Panc1 (cell line): ENCODE measurements at places on chromosomes 1 and 21. TPM values are rescaled to one million over a fixed set of nuclear protein-coding genes. Genes with fewer than 3 reads are reported as not detected.

DNA sequence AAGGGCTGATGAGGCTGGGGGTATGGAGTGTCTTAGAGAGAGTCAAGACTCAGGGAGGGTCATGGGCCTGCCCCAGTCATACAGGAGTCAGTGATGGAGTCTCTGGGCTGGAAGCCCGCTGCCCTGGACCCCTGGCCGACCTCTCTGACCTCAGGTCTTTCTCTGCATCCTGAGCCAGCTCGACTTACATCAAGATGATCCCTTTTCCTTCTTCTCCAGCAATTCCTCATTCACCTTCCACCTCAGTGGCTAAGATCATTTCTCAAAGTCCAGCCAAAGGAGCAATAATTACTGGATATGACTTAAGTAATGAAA, 308.6 kb downstream of the MATN1 start:
- H3K4me1 ChIP-seq, result no peaks in the 10 kb centered on the region
- no peak overlapping the region for H3K4me3 ChIP-seq
- H3K27ac ChIP-seq, result no peak overlapping the region

DNA sequence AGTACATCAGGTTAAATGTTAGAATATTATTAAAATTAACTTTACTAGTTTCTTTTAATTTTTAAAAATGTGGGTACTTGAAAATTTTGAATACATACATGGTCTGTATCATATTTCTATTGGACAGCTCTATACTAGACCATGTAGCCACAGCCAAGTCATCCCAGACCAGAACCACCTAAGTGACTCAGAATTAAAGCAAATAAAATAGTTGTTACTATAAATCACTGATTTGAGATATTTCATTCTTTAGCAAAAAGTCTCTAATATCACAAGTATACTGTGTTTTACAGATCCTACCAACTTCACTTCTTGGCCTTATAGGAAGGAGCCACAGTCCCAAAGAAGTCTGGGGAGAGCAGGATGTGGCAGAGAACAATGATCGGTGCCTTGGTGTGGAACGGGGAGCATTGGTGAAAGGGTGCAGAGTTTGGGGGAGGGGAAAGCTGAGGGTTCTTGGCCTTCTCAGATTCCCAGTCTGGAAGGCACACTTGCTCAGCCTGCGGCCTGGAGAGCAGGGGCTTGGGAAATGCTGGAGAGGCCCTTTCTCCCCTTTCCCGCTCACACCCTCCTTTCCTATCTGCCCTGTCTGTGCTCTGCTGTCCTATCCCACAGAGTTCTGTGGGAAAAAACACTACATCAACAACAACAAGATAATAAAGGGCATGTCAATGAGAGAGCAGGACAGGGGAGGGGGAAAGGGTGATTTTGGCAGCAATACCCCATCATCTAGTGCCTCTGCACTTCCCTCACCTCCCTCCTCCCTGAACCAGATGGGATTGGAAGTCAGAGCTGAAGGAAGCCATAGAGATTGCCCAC, 122.1 kb downstream of the NGF start:
- no peaks in the 10 kb centered on the region for H3K27me3 ChIP-seq
- H3K27ac ChIP-seq, result no peak overlapping the region
- no peak for DNase-seq
- H3K4me1 ChIP-seq, result no peaks in the 10 kb centered on the region

DNA sequence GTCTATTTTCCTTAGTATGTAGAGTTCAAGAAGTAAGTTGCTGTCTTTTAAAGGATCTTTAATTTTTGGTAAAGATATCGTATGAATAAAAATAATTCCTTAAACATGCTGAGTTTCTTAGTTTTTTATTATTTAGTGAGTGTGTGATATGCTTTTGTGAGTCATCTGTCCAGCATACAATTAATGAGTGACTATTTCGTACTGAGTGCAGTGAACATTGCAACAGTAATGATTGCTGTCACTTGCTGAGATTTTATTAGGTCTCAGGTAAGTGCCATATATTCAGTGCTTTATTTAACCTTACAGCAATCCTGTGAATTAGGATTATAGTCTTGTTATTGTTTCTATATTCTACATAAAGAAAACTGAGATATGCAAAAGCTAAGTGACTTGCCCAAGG, 22.6 kb downstream of the MIGA1 start:
- no peaks in the 10 kb centered on the region for H3K4me1 ChIP-seq
- DNase-seq, result no peak
- H3K27me3 ChIP-seq, result no peaks in the 10 kb centered on the region

DNA sequence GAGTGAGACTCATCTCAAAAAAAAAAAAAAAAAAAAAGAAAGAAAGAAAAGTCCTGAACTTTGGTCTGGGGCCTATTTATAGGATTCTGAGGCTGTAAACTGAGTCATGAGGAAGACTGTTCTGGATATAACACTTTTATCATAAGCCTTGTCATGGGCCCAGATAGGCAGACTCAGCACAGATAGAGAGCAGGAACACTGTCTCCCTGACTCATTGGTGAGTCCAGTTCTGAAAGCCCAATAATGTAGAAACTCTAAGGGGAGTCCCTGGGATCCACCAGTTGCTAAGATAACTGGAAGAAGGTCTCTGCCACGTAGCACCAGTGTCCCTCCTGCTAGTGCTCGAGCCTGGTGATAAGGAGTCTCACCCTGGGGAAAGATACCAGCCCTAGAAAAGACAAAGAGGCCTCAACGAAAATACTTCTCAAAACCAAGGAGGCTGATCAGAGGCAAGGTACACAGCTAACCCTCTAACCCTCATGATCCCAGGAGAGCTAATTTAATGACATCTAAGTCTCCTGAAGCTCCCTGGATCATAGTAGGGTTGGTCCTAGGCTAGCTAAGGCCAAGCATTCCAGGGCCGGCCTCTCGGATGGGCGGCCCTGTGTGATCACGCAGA, 43.5 kb downstream of the LPAR3 start:
- H3K4me3 ChIP-seq, result no peak overlapping the region
- H3K27me3 ChIP-seq, result peaks cover 11% of the 10 kb centered on the region
- no peak overlapping the region for H3K27ac ChIP-seq
- H3K4me1 ChIP-seq, result peaks cover 19% of the 10 kb centered on the region
- no peak for DNase-seq

- no peak overlapping the region for H3K4me3 ChIP-seq
- no peak overlapping the region for H3K27ac ChIP-seq
- DNase-seq, result no peak
- H3K36me3 ChIP-seq, result no peaks in the 10 kb centered on the region
- H3K4me1 ChIP-seq, result no peaks in the 10 kb centered on the region; the same call in 1 of the 2 replicates
These were observed 1.0 kb upstream of the TMEM61 start for GRCh38 chr1:54979327-54979891.

- no peaks in the 10 kb centered on the region for H3K27me3 ChIP-seq
- DNase-seq, result no peak
These were observed 673 bp downstream of the CD46 start for GRCh38 chr1:207752456-207752998.

DNA sequence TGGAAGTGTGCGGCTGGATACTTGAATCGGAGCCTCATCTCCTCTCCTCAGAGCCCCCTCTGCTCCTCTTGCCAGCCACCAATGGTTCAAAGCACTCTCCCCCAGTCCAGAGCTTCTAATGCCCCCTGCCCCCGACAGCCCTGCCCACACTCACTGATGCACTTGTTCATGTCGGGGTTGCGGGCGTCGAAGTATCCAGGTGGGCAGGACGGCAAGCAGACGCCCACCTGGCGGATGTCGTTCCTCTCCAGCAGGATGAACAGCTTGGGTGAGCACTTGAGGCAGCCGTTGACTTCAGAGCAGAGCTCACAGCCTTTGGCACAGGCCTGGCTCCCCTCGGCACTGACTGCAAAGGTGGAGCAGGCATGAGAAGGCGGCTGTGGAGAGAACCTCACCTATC, 18.4 kb downstream of the RSPO1 start:
- H3K27me3 ChIP-seq, result peaks cover 12% of the 10 kb centered on the region
- DNase-seq, result no peak
- no peaks in the 10 kb centered on the region for H3K4me1 ChIP-seq
- H3K27ac ChIP-seq, result no peak overlapping the region
- H3K36me3 ChIP-seq, result no peaks in the 10 kb centered on the region
- no peak overlapping the region for H3K4me3 ChIP-seq

DNA sequence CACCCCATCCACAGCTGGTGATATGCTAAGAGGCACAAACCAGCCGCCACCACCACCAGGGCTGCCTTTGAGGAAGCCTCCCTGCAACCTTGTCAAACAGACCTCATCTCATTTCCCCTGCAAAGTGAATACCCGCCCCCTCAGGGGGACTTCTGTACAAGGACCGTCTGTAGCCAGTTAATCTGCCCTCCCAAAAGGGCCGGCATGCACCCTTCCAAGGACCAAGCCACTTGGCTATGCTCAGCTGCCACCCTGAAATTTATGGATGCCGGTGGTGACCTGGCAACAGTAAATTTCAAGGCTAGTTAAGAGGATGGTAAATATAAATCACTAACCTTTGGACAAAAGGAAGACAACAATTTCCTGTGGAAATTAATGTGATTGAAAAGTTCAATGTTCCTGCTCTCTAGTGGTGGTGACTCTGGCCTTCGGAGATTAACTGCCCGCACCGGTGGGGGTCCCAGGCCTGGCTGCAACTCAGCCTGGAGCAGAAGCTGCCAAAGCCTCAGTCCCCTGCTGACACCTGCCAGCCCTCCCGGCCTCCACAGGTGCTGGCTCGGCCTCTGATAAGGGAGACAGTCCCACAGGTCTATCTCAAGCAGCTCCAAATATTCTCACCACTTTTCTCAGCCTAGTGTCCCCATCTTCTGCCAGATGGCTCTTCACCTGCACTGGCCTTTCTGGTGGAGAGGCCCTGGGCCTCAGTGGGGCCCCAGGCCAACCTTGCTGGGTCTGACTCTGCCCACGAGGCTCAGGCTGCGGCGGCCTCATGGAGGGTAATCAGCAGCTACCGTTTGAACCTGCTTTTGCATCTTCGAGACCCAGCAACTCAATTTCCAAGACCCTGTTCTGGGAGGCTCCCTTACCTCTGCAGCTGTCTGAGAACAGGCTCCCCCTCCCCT, 12.2 kb downstream of the TMEM53 start:
- no peaks in the 10 kb centered on the region for H3K36me3 ChIP-seq
- H3K4me3 ChIP-seq, result no peak overlapping the region
- no peak overlapping the region for H3K27ac ChIP-seq
- H3K27me3 ChIP-seq, result no peaks in the 10 kb centered on the region
- no peaks in the 10 kb centered on the region for H3K4me1 ChIP-seq

- no peak overlapping the region for H3K4me3 ChIP-seq
- no peaks in the 10 kb centered on the region for H3K27me3 ChIP-seq
- H3K36me3 ChIP-seq, result no peaks in the 10 kb centered on the region
- H3K27ac ChIP-seq, result no peak overlapping the region
These were observed 10.7 kb downstream of the CASQ2 start for GRCh38 chr1:115757856-115758255.

DNA sequence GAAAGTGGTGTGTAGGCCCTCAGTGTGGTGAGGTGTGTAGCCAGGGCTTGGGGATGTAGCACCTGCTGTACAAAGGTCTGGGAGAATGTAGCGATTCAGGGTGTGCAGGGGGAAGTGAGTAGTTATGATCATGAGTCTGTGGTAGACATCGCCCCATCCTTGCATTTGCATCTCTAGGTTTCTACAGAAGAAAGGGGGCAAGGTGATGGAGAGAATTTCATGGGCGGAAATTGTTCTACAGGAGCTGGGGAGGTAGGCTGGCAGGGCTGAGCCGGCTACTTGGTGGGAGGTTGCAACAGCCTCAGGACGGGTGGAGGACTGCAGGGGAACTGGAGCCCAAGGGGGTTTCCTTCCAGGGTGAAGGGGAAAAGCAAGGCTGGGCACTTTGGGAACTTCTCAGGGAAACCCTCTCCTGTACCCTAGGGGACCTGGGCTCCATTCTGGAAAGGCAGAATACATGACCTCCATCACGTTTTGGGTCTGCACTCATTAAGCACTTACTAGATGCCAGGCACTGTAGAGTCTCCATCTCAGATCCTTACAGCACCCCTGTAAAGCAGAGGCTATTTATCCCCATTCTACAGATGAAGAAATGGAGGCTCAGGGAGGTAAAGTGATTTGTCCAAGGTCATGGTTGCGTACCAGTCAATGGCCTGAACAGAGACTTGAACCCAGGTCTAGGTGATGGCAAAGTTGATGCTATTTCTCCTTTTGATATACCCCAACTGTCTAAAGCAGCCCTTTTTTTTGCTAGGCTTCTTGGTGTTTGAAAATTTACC, 14.5 kb upstream of the TNFRSF1B start:
- H3K4me1 ChIP-seq, result peaks cover 11% of the 10 kb centered on the region
- no peak overlapping the region for H3K27ac ChIP-seq

DNA sequence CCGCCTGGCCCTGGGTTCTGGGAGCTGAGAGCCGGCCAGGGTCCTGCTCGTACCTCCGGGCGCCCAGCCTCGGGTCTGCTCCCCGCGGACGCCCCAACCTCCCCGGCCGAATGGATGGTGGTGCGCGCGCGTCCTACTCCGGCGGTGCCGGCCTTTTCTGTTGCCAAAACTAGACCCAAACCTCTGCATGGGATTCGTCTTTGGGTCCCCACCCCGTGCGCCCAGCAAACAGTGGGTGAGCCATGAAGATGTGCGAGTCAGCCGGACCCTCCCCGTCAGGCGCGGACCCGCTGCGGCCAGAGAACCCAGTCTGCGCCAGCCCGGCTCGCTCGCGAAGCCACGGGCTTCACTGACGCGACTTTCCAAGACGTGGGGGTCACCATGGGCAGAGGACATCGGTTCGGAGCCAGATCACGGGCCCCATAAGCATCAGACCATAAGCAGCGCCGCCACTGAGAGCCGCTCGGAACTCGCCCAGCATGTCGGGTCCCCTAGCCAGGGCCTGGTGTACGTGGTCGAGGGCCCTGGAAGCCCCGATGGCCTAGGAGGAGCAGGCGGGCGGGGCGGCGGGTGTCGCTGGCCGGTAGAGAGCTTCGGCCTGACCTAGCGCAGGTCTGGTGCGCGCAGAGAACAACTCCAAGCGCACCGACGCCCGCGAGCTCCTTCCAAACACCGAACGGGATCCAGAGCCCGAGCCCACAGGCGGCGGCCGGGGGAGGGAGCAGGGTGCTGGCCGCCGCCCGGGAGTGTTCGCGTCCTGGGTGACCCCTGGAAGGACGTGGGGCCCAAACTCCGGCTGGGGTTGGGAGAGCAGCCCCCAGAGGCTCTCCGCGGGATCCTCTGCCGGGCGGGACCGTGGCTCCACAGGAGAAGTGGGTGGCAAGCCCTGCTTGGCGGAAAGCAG, 1.0 kb upstream of the TP73 start:
- H3K4me1 ChIP-seq, result peaks cover 11% of the 10 kb centered on the region
- peaks cover under 1% of the 10 kb centered on the region for H3K36me3 ChIP-seq
- no peak for DNase-seq
- no peaks in the 10 kb centered on the region for H3K27me3 ChIP-seq
- H3K4me3 ChIP-seq, result no peak overlapping the region; the same call in 1 of the 2 replicates
- no peak overlapping the region for H3K27ac ChIP-seq

Gene HDGF
- 325 TPM for total RNA-seq

Gene SLC45A3
- 3.0 TPM for total RNA-seq

Gene TRIM63
- not detected for total RNA-seq

Gene CDK18
- total RNA-seq, result 7.0 TPM

Gene MEF2D
- 30.9 TPM for total RNA-seq

Gene TMOD4
- total RNA-seq, result 0.80 TPM

Gene EPHA10
- total RNA-seq, result 2.8 TPM

Gene F3
- total RNA-seq, result 2.6 TPM

Gene NTMT2
- not detected for total RNA-seq

Gene NBPF10
- 2.8 TPM for total RNA-seq

Gene KRTAP19-7
- not detected for total RNA-seq

Gene OR2L13
- total RNA-seq, result not detected

Gene UQCRH
- total RNA-seq, result 498 TPM

Gene CACNA1E
- total RNA-seq, result not detected

Gene CFHR2
- total RNA-seq, result not detected

Gene FAAH
- 25.9 TPM for total RNA-seq
